ENCODE measurements at places on chromosomes 1 and 21.

GRCh38 chr1:204806943-204807687 lies 63.5 kb upstream of the NFASC start:
- DNase-seq = peak; percentile 70

GRCh38 chr1:59366346-59366745 lies 69.5 kb downstream of the FGGY start:
- DNase-seq = no peak

DNA sequence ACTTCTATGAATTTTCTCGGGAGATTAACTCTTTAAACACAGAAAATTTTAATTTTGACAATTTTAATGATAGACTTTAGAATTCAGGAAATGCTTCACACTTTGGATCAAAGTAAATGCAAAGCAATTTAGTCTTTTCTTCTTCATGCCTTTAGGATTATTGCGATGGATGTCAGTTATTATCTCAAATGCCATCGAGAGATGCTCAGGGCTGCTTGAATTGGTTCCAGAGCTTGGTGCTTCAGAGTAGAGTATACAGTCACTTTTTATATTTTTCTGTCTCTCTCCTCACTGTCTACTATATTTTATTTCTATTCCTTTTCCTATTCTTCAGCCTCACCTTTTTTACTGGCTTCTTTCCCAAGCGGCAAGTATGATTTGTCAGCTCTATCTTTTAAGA lies 59.2 kb downstream of the C1orf21 start:
- DNase-seq = no peak

DNA sequence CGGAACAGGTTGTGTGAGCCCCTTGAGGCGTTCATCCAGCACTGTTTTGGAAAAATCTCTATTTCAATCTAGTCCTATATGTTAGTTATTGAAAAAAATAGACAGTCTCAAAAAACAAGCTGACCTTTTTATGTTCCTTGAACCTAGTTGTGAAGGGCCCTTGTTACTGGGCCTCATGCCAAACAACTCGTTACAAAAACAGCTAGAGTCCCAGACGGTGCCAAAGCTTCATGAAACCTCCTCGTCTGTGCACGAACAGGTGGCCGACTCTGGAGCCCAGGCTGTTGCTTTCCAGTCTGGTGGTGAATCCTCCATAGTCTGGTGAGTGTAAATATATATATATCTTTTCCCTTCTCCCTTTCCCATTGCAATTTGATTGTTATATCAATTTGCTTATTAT lies at the start of gene CHIA:
Gene CHIA (plus strand): TSS at position 222 of the 400 bp plus-strand sequence. CDS start 19,617 bp downstream, outside the sequence.
- DNase-seq = no peak

GRCh38 chr1:117570988-117571409 lies 34.8 kb upstream of the TENT5C start:
- no peak for DNase-seq

DNA sequence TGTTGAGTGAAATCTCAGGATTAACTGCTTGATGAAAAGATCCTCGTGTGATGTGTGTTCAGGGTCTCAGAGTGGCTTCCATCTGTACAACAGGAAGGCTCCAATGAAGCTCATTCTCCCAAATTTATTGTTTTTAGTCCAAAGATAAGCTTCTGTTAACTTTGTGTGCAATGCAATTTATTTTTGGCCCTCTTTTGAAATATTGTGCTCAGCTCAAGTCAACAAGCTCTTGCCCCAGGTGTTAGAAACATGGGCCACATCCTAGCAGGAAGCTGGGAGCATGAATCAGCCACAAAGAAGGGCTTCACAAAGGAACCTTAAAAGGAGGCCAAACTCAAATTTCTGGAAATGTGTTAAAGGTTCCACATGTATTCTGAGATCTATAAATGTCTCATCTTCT lies 135.7 kb downstream of the PCP4 start:
- DNase-seq = no peak

- no peak for DNase-seq
Measured at GRCh38 chr21:35692311-35692710, 368.0 kb downstream of the SETD4 start.

GRCh38 chr1:167084757-167085156 lies 5.4 kb downstream of the GPA33 start:
- no peak for DNase-seq

- no peak for DNase-seq
Measured at GRCh38 chr1:41487126-41488039, 2.9 kb upstream of the EDN2 start.

DNA sequence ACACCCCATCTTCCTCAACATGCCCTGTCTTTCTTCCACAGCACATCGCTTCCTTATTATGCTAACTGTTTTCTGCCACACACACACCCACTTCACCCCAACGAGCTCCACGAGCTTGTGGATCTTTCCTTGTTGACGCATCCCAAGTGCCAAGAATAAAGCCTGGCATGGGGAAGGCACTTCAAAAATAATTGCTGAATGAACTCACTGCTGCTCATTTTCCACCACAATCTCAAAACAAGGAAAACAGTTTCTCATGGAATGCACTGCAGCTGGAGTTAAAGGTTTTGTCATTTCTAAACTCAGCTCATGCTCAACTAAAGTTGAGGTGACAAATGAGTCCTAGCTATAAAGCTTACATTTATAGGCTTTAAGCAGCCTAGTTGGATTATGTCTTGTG lies 86.0 kb downstream of the TIAM1 start:
- no peak for DNase-seq

DNA sequence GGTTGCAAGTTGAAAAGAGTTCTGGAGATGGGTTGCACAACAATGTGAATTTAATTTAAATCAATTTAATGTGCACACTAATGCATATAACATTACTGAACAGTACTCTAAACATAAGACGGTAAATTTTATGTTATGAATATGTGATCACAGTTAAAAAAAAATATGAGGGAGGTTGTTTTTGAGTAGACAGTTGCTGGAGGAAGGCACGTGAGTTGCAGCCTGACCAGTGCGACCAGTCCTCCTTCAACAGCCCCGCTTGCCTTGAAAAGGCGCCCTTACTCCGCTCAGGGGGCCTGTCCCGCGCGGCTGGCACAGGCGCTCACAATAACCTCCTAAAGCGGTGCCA lies 322 bp upstream of the OLIG1 start:
- DNase-seq = no peak
